ENCODE measurements at places on chromosomes 12 and 14. TPM values are rescaled to one million over a fixed set of nuclear protein-coding genes. Genes with fewer than 3 reads are reported as not detected.

CDKL1 gene
- 13.7 TPM for total RNA-seq

DNA sequence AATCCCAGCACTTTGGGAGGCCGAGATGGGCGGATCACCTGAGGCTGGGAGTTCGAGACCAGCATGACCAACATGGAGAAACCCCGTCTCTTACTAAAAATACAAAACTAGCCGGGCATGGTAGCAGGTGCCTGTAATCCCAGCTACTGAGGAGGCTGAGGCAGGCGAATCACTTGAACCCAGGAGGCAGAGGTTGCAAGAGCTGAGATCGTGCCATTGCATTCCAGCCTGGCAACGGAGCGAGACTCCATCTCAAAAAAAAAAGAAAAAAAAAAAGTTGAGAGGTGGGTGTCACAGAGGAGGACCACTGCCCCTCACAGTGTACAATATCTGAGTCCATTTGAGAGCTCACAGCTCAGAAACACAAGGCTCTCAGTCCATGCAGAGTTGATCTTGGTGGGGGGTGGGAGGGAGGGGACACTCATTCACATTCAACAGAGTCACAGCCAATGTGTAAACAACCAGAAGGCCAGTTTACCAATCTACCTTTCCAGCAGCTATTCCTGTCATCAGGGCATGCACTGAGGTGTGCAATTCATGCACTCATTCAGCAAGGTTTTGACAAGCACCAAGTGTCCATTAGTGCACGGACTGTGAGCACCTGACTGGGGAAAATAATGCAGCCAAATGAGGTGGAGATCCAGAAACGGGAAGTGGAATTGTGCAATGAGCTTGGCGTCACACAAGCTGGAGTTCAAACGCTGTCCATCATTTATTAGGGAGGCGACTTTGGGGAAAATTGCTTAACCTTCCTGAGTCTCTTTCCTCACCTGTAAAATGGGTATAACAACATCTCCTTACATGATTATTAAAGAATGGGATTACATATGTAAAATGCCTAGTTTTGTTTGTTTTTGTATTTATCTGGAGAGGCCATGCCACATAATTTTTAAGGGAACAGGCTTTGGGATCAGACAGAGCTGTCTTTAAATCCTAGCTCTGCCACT lies 4.4 kb upstream of the EIF5 start:
- no peak overlapping the region for H3K27ac ChIP-seq
- no peak for DNase-seq
- peaks cover 3% of the 10 kb centered on the region for H3K4me1 ChIP-seq
- peaks cover 5% of the 10 kb centered on the region for H3K27me3 ChIP-seq

- no peak for DNase-seq
- H3K27ac ChIP-seq, result no peak overlapping the region
- H3K4me1 ChIP-seq, result peaks cover 8% of the 10 kb centered on the region
- no peak overlapping the region for H3K4me3 ChIP-seq
- peaks cover 26% of the 10 kb centered on the region for H3K36me3 ChIP-seq
These were observed 7.2 kb downstream of the DNM1L start for GRCh38 chr12:32686340-32686739.

YARS2 gene
- 21.2 TPM for total RNA-seq

GRCh38 chr12:45216230-45216982 lies 511 bp downstream of the ANO6 start:
- DNase-seq, result peak; percentile 75
- peak overlapping the region; percentile 96 for H3K4me3 ChIP-seq
- peaks cover 13% of the 10 kb centered on the region for H3K36me3 ChIP-seq
- peak overlapping the region; percentile 89 for H3K27ac ChIP-seq

RHEBL1 gene
- 8.0 TPM for total RNA-seq

P3H3 gene
- total RNA-seq, result 6.3 TPM

DNA sequence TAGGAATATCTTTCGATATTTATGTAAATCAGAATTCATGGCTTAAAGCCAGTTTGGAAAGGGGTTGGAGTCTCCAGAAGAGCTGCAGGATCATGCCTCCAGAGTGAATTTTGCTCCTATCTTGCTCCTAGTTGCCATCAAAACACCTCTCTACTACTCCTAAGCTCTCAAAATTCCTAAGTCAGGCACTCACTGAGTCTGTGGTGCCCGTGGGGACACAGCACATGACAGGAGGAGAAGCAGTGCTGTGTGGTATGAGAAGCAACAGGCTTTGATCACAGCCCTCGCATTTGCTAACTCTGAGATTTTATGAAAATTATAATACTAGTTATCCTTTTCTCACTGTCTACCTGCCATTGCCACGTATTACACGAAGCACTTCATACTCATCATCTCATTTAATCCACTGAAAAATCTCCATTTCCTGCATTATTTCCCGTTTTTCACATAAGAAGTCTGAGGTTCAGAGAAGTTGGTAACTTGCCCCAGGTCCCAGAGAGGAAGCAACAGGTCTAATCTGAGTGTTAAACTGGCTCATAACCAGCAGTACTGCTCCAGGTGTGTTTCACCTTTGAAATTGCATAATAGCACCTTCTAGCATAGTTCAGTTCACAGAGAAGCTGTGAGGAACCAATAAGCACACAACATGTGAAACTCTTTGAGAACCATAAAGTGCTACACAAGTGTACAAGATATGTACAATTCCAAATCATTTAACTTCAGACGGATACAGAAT lies 33.1 kb upstream of the SLC35F4 start:
- H3K27ac ChIP-seq, result no peak overlapping the region
- no peaks in the 10 kb centered on the region for H3K4me1 ChIP-seq
- H3K27me3 ChIP-seq, result peaks cover 8% of the 10 kb centered on the region
- no peaks in the 10 kb centered on the region for H3K36me3 ChIP-seq
- DNase-seq, result no peak
- no peak overlapping the region for H3K4me3 ChIP-seq

- DNase-seq, result no peak
- H3K4me3 ChIP-seq, result peak overlapping the region; percentile 20
- H3K36me3 ChIP-seq, result peaks cover 8% of the 10 kb centered on the region
- H3K27ac ChIP-seq, result peak overlapping the region; percentile 93
These were observed 1.5 kb upstream of the TM7SF3 start for GRCh38 chr12:27015730-27016076.

GRCh38 chr14:50225974-50226297 lies 5.4 kb downstream of the SOS2 start:
- no peaks in the 10 kb centered on the region for H3K27me3 ChIP-seq
- peaks cover 29% of the 10 kb centered on the region for H3K4me1 ChIP-seq
- H3K27ac ChIP-seq, result no peak overlapping the region
- peaks cover 18% of the 10 kb centered on the region for H3K36me3 ChIP-seq
- no peak overlapping the region for H3K4me3 ChIP-seq

- DNase-seq, result no peak
- no peak overlapping the region for H3K4me3 ChIP-seq
- peaks cover 38% of the 10 kb centered on the region for H3K36me3 ChIP-seq
- H3K27me3 ChIP-seq, result no peaks in the 10 kb centered on the region
- no peak overlapping the region for H3K27ac ChIP-seq
These were observed 139.8 kb upstream of the PWP1 start for GRCh38 chr12:107545737-107546353.

DNA sequence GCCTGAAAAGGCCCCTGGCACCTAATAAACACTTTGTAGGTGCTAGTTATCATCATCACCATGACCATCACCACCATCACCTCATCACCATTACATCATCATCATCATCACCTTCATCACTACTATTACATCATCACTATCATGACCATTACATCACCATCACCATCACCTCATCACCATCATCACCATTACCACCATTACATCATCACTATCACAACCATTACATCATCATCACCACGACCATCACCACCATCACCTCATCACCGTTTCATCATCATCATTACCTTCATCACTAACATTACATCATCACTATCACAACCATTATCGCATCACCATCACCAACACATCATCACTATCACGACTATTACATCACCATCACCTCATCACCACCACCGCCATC lies 132.8 kb downstream of the RIMBP2 start:
- H3K36me3 ChIP-seq, result no peaks in the 10 kb centered on the region
- no peaks in the 10 kb centered on the region for H3K4me1 ChIP-seq
- peaks cover 3% of the 10 kb centered on the region for H3K27me3 ChIP-seq
- no peak overlapping the region for H3K27ac ChIP-seq
- no peak overlapping the region for H3K4me3 ChIP-seq
- DNase-seq, result no peak

GRCh38 chr14:57413849-57414248 lies 23.5 kb downstream of the NAA30 start:
- no peak for DNase-seq
- H3K4me3 ChIP-seq, result no peak overlapping the region
- H3K4me1 ChIP-seq, result no peaks in the 10 kb centered on the region
- no peak overlapping the region for H3K27ac ChIP-seq
- peaks cover 19% of the 10 kb centered on the region for H3K36me3 ChIP-seq

- H3K4me1 ChIP-seq, result peaks cover 20% of the 10 kb centered on the region
- H3K36me3 ChIP-seq, result peaks cover 28% of the 10 kb centered on the region
- H3K27ac ChIP-seq, result peak overlapping the region; percentile 59
- no peak overlapping the region for H3K4me3 ChIP-seq
- no peaks in the 10 kb centered on the region for H3K27me3 ChIP-seq
These were observed 6.6 kb upstream of the ACADS start for GRCh38 chr12:120719072-120719471.

DNA sequence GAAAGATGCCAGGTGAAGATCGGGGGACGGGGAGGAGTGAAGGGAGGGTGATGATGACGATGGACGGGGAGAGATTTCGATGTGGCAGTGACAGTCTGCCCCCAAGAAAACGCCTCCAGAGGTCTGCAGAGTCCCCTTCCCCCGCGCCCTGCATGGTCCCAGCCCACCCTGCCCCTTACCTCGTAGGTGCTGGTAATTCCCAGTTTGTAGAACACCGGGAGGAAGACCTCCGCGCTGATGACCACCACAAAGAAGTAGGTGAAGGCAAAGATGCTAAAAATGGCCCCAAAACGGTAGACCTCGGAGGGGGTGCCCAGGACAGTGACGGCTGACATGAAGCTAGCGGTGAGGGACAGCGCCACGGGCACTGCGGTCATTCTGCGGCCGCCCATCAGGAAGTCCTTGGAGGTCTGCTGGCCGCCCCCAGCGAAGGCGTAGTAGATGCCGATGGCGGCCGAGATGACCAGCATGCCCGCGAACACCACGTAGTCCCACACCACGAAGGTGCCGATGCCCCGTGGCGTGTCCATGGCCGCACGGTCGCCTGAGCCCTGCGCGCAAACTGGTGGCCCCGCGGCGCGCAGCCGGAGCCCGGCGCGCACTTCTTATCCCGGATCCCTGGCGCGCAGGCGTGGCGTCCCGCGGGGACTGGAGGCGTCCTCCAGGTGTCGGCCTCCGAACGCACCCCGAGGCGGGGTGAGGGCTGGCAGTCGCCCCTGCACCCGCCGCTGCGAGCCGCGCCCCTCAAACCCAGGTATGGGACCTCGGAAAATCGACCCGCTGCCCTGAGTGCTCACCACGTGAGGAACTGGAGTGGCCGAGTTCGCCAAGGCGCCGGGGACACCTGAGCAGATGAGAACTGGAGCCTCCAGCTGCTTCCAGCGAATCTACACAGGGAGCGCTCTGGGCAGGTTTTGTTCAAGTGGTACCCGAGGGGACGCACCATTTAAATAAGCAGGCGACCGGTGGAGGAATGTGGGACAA lies at the start of gene SLC5A8:
SLC5A8 (minus strand) TSS at position 920 of the 984 bp plus-strand sequence; CDS start at position 530, 390 bp downstream.
- H3K27me3 ChIP-seq, result peaks cover 27% of the 10 kb centered on the region
- H3K4me3 ChIP-seq, result no peak within 1 kb of the TSS
- no peaks in the 10 kb centered on the region for H3K4me1 ChIP-seq

DNA sequence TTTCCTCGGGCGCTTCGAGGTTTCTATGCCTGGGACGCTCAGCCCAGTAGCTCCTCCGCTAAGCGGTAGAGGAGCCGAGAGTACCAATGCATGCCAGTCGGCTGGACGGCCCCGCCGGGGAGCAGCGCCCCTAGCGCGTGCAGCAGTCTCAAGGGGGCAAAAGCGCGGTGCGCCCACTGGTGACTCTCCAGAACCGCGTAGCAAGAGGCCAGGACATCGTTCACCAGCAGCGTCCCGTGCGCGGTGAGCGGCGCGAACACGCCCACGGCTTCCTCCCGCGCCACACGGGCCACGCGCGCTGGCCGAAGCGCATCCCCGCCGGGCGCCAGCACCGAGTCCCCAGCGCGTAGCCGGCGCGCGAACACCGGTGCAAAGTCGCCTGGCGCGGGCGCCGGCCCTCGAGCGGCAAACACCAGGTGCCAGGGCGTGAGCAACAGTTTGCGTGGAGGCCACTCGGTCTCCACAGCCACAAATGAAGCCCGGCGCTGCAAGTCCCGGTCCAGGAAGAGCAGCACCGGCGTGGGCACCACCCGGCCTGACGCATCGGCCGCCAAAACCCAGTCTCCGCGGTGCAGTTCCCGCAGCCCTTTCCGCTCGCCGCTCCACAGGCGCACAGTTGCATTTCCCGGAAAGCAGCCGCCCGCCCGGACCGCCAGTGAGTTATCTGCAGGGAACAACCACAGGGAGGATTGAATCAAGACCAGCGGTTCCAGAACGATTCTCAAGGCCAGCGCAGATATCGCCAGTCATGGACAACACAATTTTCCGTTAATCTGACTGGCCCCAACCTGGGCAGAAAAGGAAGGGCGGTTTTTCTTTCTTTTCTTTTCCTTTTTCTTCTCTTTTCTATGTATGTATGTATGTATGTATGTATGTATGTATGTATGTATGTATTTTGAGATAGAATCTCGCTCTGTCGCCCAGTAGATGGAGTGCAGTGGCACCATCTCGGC lies 4.5 kb downstream of the DHH start:
- no peak overlapping the region for H3K27ac ChIP-seq
- H3K27me3 ChIP-seq, result peaks cover 57% of the 10 kb centered on the region
- H3K36me3 ChIP-seq, result peaks cover 2% of the 10 kb centered on the region
- peak; percentile 68 for DNase-seq
- peak overlapping the region; percentile 74 for H3K4me3 ChIP-seq
- peaks cover 53% of the 10 kb centered on the region for H3K4me1 ChIP-seq

PTGES3 gene
- 210 TPM for total RNA-seq

MANSC4 gene
- total RNA-seq, result not detected

DNA sequence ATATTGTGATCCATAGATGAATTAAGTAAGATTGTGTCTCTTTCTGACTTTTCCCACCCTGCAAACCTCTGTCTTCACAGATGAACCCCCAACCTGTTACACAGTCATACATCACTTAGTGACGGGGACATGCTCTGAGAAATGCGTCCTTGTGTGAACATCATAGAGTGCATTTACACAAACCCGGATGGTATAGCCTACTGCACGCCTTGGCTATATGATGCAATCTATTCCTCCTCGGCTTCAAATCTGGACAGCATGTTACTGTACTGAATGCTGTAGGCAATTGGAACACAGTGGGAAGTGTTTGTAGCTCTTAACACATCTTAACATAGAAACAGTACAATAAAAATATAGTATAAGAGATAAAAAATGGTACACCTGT lies 7.4 kb upstream of the TESPA1 start:
- peak overlapping the region; percentile 94 for H3K4me3 ChIP-seq
- peak overlapping the region; percentile 99 for H3K27ac ChIP-seq
- peaks cover 4% of the 10 kb centered on the region for H3K36me3 ChIP-seq
- no peaks in the 10 kb centered on the region for H3K27me3 ChIP-seq
- H3K4me1 ChIP-seq, result peaks cover 37% of the 10 kb centered on the region

GPR137C gene
- 0.45 TPM for total RNA-seq

BTG1 gene
- total RNA-seq, result 255 TPM

Measured in activated naive CD8-positive, alpha-beta T cell treated with anti-CD3 and anti-CD28 coated beads, Interleukin-2, amount 10 ng/mL, durations not matched to agents 7 days and 5 days (primary cell).